ENCODE measurements at places on chromosomes 5 and 9.

DNA sequence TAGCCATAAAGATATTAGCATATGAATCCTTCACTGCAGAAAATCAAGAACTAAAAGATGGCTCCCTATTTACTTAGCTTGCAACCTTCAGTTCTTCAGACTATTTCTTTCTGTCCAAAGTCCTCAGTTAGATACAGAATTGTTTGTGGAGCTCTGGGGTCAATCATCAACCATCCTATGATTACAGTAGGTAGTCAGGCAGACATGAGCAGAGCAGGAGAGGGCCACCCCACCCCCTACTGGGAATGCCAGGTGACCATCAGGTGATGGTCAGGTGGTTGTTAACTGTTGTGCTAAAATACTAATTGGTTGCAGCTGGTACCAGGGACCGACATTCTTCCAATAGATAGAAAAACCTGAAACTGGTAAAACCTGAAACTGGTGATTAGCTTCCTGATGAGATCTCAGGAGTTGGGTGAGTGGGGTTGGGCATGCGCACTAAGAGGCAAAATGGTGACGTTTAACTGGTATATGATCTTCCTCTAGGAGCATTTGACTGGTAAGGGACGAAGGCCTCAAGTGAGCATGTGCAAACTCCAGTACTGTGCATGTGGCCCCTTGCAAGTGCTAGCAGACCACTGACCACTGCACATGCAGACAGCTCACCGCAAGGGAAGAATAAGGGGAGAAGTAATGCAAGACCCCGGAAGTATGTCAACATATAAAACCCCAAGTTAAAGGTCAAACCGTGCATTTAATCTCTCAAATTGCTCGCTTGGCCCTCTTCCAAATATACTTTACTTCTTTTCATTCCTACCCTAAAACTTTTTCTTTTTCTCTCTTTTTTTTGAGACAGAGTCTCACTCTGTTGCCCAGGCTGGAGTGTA, 13.6 kb downstream of the C9orf57 start:
- DNase-seq: no peak

DNA sequence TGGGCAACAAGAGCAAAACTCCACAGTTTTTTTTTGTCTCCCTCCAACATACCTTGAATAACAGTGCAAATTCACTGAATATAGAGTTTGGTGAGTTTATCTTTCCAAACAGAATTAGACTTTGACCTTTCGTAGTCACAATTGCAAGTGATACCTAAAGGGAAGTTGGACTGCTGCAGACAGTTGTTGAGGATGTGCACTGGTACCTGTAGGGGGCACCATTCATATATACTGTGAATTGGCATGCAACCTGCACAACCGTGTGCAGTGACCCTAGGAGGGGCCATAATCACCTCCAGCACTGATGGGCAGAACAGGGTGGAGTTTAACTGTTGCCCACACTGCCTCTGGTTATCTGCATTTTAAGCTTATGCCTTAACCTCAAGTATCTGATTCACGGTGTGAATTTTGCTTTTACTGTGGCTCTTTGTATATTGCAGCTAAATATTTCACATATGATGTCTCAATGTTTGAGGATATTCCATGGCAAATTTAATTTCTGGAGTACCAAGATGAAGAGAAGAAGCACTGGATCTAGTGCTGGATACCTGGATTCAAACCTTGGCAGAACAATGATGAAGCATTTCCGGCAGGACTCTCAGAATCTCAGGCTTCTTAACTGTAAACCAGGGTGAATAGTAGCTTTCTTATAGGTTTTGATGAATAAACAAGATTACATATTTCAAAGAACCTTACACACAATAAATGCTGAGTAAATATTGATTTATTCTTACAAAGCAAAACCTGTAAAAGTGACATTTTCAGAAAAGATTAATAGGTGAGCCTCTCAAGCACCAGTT, 144.3 kb downstream of the ACTBL2 start:
- peak; percentile 58 for DNase-seq

- DNase-seq: no peak
These were observed 550.1 kb upstream of the CDH18 start for GRCh38 chr5:20537911-20538703.

DNA sequence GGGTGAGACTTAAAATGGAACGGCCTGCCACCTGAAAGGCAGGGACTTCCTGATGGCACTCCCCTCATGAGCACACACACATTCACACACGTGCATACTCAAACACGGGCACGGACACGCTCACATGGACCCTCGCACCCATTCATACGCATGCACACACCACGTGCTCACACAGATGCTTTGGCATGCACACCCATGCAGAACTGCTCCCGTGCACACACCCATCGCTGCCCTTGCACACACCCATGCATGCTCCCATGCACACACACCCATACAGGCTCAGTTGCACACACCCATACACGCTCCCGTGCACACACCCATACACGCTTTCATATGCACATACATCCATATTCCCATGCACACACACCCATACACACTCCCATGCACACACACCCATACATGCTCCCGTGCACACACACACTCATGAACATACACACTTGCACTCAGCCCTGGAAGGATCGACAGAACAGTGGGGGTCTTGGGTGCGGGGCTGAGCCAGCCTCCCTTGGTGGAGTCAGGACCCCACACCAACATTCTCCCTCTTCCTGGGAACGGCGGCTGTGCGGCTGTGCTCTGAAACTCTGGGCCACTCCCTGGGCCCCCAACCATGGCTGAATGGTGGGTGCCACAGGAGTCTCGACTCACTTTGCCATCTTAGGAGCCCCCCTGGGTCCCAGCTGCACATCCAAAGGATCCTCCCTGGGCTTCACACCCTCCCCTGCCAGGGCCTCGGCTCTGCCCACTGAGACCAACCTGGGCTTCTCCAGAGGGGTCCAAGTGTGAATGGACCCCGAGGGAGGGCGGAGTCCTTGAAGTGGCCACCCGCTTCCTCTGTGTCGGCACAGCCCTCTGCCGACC, 115.2 kb downstream of the RXRA start:
- DNase-seq: no peak

- no peak for DNase-seq
These were observed 175.3 kb downstream of the SLF1 start for GRCh38 chr5:94793816-94794198.

DNA sequence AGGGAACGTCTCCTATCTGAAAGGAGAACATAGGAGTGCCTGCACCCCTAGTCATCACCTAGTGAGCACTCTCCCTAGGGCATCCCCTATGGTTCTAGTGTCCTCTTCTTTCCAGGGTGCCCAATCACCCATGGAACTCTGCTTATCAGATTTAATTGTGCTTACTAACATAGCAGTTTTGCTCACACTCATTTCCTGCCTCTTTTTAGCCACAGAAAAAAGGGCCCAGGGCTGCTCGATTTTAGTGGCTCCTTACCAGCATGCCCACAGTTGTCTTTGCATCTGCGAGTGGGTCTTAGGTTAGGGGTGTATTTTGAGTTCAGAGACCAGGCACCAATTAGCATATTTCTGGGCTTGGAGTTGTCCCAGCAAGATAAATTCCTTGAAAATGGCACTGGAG, 1110.2 kb downstream of the TAF11L14 start:
- DNase-seq: no peak

All from SW 1271 (cell line).